ENCODE measurements at places on chromosomes 5 and 9.

DNA sequence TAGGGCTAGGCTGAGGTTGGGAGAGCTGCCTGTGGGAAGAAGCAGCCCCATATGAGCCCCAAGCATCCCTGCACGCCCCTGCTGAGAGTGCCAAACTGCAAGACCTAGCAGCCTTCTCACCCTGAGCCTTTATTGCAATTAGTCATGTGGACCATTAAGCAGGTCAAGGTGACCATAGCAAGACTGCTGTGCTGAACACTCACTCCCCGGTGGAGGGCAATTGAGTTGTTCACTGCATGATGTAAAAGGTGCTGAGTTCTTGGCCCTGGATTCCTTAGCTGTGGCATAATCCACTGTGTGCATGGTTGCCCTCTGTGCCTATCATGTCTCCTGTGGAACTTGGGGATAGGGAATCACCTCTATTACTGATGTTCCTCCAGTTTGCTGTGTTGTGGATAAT, 131.1 kb downstream of the FOXD1 start:
- no peak for DNase-seq

DNA sequence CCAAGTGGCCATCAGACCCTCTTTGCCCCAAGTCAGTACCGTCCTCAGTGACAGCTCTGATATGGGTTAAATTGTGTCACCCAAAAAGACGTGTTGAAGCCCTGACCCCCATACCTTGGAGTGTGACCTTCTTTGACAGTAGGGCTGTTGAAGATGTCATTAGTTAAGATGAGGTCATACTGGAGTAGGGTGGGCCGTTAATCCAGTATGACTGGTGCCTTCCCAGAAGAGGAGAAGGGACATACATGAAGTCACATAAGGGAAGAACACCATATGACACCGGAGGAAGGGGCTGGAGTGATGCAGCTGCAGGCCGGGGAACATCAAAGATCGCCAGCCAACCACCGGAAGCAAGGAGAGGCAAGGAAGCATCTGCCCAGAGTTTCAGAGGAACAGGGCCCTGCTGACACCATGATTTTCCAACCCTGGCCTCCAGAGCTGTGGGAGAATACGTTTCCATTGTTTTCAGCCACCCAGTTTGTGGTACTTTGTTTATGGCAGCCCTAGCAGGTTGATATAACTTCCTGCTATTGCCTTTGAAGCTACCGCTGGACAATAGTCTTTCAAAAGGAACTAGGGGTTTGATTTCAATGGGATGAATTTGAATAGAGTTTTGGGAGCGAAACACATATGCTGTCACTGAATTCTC, 36.4 kb upstream of the CPEB4 start:
- DNase-seq, result no peak

GRCh38 chr9:113590389-113590788, 126.9 kb downstream of the RGS3 start:
- DNase-seq, result no peak

- no peak for DNase-seq
Measured at GRCh38 chr5:80141147-80141671, 106.1 kb downstream of the THBS4 start.

DNA sequence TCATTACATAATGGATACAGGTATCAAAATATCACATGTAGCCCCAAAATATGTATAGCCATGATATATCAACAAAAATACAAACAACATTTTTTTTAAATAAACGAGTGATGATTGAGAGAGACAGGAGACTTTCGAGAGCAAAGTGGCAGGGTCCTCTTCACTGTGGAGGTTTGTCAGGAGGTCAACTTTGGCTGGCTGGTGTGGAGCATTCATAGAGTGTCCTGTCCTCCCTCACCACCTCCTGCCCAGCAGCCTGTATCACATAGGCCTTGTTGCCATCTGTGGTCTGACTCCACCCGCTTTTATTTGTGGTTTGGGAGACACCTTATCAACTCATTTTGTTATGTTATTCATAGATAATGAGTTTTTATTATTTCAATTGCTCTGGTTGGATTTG, 206.9 kb downstream of the SYK start:
- no peak for DNase-seq

- DNase-seq, result no peak
Measured at GRCh38 chr5:177405805-177406204, 3.6 kb downstream of the F12 start.

DNA sequence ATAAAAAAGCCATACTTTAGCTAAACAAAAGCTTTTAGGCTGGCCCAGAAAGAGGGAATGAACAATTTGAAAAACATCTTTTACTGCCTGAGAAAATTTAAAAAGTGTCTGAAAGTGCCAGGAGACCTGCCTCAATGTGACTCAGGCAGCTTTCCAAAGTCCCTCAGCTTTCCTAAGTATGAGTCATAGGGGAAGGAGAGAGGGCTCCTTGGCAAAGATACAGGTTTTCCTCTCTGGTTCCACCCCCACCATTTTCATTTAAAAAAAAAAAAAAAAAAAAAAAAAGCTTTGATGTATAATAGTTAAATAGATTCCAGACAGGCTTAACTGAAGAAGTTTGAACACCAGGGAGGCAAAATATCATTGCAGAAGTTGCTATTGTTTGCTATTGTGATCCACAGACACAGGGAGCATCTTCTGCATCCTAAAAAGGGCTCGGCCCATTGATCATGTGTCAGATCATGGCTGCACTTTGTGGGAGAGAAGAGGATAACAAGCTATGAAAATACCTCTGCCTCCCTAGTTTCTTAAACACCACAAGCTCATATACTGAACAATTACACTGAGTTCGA, 71.5 kb downstream of the MRPS27 start:
- no peak for DNase-seq

- no peak for DNase-seq
Measured at GRCh38 chr5:131534974-131535373, 100.1 kb downstream of the RAPGEF6 start.

DNA sequence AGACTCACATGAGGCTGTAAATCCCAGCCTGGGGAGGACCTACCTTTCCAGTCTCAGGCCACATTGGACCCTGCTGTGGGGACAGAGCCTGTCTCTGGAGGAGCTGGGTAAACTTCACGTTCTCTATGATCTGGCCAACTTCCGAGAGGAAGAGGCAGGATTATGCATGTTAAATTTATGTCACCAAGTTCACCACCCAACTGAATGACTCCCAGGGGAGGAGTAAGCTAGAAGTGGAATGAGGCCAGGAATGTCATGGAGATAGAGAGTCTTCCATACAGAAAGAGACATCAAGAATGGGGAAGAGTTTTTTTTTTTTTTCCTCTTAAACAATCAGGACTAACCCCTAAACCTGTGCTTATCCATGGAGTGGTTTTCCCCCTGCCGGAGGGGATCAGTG, 90.3 kb upstream of the PALM2AKAP2 start:
- no peak for DNase-seq

GRCh38 chr9:135239100-135239768, 151.8 kb downstream of the OLFM1 start:
- DNase-seq, result no peak

- DNase-seq, result no peak
Measured at GRCh38 chr5:35741971-35742370, 114.7 kb upstream of the IL7R start.

GRCh38 chr5:59557572-59557971, 336.0 kb downstream of the PDE4D start:
- DNase-seq, result no peak

- DNase-seq, result no peak
Measured at GRCh38 chr5:6749026-6749716, 35.9 kb downstream of the TENT4A start.

GRCh38 chr9:93304574-93305496, 120.9 kb downstream of the WNK2 start:
- peak; percentile 36 for DNase-seq

DNA sequence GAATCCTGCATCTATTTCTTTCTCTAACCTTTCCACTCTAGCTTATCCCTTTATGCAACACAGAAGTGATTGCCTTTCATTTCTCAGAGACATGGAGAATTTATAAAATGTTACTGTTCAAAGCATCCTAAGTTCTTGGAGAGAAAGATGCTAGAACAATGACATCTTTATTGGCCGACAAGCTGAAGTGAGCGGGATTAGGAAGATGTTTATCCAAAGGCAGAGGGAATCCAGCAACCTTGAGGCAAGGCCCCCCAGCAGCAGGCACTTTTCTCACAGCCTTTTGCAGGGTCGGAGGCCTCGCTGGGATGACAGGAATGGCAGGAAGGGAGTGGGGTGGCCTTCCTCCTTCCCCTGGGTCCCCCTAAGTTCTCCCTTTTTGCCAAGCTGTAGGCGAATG, 204.8 kb downstream of the GAPVD1 start:
- no peak for DNase-seq

DNA sequence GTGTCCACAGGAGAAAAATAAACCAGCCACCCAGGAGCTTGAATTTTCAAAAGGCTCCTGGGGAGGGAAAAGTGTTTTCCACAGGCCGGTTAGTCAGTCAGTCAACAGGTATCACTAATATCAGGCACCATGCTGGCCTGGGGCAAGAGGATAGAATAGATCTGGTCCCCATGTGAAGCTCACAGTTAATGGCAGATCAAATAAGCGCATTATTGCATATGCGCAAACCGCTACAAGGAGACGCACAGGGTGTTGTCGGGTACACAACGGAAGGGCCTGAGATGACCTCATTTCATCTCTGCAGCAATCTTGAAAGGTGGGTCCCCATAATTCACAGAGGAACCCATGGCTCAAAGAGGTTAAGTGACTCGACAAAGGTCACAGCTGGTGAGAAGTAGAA, 260.7 kb downstream of the CRB2 start:
- DNase-seq, result no peak

- no peak for DNase-seq
Measured at GRCh38 chr5:97923496-97923895, 740.4 kb upstream of the RIOK2 start.

DNA sequence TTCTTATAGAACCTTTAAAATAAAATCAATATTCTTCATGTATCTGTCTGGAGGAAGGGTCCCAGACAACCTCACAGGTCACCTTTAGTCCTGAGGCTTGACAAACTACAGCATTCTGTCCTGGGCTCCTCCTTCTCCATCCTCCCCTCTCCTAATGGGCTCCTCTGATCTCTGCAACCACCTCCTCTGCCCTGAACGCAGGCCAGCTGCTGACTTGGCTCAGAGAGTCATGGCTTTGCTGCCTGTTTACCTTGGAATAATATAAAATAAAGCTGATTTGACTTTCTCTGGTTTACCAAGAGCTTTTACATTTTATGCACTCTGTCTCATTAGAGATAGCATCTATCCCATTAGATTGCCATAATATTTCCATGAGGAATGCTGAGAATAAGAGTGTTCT, 159.4 kb downstream of the SEMA6A start:
- DNase-seq, result no peak

- peak; percentile 73 for DNase-seq
Measured at GRCh38 chr9:69168709-69169217, 5.3 kb upstream of the TJP2 start.

- DNase-seq, result no peak
Measured at GRCh38 chr5:36441280-36441679, 139.6 kb upstream of the RANBP3L start.

- no peak for DNase-seq
Measured at GRCh38 chr5:67073045-67073680, 123.4 kb downstream of the CD180 start.

DNA sequence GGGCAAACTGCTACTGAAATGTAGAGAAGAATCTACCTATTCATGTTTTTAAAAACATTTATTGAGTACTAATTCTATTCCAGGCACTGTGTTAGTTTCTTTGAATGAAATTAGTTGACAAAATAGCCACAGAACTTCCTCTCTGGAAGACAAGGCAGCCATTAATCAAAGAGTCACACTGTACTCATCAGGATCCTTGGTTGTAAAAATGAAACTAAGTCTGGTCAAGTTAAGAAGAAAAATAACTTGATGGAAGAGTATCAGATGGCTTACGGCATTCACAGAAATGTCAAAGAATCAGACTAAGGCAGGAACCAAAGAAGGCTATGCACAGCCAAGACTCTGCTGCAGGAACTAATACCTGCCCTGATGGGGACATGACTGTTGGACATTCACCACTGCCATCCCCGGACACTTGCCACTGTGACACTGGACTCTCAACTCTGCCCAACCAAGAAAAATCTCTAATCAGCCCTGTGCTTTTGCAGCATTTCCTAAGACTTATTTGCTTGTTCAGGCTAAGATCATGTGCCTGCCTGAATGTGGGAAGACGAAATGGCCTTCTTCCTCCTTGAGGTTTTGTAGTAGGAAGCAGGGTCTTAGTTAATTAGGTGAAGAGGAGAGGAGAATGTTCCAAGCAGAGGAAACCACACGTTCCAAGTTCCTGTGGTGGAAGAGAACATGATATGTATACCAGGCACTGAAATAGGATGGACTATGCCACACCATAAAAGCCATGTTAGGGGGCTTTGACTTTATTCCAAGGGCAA, 23.3 kb upstream of the NDUFB6 start:
- no peak for DNase-seq

GRCh38 chr5:114062932-114063867, 298.7 kb upstream of the KCNN2 start:
- DNase-seq, result no peak

- DNase-seq, result no peak
Measured at GRCh38 chr9:101037430-101037829, 8.9 kb downstream of the PLPPR1 start.

All from activated naive CD4-positive, alpha-beta T cell treated with anti-CD3 and anti-CD28 coated beads, Interleukin-2, amount 10 ng/mL, durations not matched to agents 7 days and 5 days (primary cell).